T-helper 17 cell (primary cell): ENCODE measurements at places on chromosomes 2 and 18.

DNA sequence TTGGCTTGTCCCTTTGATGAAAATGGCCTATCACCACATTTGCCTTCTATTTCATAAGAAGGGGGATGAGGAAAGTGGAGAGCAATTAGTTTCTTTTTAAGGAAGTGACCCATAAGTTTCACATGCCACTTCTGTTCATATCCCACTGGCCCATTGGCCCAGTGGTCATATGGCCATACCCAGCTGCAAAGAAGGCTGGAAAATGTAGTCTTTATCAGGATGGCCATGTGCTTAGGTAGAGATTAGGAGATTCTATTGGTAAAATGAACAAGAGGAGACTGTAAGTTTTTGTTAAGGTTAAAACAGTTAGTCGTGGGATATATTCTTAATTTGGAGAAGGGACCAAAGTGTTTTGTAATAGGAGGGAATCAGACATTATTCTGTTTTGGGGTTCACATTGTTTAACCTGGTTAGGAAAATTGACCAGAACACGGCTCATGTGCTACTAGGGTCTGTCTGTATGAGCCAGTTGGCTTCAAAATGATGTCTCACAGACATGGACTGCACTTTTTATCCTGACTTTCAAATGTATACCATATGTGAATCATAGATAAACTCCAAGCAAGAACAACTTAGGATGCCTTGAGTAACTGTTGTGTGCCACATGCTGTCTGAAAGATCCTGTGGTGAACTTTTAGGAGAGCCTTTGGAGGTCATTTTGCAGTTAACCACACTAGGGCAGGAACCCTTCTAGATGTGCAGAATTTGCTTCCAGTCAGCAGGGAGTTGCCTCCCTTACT, 17.3 kb downstream of the PLCL1 start:
- no peak for DNase-seq

DNA sequence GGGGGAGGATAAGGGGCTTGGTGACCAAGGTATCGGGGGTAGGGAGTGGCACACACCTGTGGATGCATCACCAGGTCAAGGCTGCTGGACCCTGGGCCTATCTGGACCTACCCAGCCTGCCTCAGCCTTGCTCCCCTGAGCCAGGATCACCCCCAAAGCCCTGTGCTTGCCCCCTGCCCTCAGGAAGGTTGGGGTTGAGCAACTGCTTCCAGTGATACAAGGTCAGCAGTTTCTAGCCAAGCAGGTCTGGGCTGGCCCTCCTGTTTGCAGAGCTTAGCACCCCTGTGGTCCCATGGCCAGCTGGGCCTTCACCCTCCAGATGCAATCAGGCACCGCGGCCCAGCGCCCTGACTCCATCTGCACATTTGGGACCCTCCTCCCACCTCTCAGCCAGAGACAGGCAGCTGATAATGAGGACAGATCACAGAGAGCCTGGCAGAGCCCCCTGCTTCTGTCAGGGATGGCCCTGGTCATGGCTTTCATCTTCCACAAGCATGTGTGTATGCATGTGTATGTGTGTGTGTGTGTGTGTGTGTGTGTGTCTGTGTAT, 154.6 kb downstream of the TFCP2L1 start:
- DNase-seq, result no peak

DNA sequence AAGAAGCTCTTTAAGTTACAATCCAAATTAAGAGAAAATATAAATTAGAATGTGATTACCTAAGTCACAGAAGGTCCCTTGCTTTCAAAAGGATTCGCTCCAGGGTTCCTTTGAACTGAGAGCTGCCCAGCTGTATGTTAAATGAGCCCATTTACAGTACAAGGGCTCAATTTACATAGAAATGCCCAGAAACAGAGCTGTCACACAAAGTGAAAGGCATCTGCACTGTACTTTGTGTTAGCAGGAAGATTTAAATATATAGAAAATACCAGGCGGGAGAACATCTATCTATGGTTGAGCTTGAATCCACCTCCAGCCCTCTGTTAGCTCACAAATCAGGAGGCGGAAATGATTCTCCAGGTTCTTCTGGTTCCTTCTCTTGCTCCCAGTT, 272.9 kb downstream of the PAX3 start:
- DNase-seq, result no peak

GRCh38 chr2:149271575-149271974, 58.8 kb upstream of the LYPD6 start:
- no peak for DNase-seq

- DNase-seq, result no peak
These were observed 45.4 kb upstream of the PAPOLG start for GRCh38 chr2:60710707-60711106.
